ENCODE measurements at places on chromosomes 4 and X. TPM values are rescaled to one million over a fixed set of nuclear protein-coding genes. Genes with fewer than 3 reads are reported as not detected.

DNA sequence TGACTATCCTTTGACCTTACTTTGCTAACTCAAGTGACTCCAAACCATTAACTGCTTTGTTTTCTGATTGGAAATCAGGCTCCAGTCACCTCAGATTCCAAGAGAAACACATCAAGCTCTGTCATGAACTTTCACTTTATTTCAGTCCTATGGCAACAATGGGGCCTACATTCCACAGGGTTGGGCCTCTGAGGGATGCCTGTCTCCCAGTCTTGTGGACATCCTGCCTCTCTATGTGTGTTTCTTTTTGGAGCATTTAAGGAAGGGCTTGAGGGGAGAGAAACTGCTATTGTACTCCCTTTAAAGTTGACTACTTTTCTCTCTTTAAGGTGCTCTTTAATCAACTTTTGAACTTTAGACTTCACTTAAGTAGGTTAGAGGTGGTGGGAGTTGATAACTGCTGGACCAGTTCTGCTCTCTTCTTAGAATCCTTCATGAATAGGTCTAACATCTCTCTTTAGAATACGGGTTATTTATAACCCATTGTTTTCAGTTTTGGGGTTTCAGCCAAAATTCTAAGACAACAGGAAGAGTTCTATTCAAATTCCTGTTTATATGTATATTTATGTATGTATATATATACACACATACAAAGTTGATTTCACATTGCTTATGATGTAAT, 274.3 kb upstream of the NR3C2 start:
- no peak for DNase-seq

Gene TRO
- 7.5 TPM for total RNA-seq

Gene AMBN
- total RNA-seq, result not detected

DNA sequence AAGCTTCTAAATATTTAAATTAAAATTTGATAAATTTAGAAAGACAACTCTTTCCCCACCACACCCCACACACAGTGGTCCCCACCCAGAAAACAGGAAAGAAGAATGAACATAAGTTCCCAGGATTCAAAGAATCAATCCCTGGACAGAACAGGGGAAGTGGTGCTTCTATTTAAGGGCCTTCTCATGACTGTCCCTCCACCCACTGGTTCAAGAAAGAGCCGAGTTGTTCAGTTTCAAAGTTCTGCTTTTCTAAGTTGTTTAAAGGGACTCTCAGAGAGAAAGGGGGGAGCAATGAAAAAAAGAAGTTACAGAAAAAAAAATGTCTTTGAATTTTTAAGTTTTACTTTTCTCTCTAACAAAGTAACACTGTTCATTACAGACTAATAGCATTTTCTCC, 195.8 kb downstream of the PDGFC start:
- DNase-seq, result no peak

DNA sequence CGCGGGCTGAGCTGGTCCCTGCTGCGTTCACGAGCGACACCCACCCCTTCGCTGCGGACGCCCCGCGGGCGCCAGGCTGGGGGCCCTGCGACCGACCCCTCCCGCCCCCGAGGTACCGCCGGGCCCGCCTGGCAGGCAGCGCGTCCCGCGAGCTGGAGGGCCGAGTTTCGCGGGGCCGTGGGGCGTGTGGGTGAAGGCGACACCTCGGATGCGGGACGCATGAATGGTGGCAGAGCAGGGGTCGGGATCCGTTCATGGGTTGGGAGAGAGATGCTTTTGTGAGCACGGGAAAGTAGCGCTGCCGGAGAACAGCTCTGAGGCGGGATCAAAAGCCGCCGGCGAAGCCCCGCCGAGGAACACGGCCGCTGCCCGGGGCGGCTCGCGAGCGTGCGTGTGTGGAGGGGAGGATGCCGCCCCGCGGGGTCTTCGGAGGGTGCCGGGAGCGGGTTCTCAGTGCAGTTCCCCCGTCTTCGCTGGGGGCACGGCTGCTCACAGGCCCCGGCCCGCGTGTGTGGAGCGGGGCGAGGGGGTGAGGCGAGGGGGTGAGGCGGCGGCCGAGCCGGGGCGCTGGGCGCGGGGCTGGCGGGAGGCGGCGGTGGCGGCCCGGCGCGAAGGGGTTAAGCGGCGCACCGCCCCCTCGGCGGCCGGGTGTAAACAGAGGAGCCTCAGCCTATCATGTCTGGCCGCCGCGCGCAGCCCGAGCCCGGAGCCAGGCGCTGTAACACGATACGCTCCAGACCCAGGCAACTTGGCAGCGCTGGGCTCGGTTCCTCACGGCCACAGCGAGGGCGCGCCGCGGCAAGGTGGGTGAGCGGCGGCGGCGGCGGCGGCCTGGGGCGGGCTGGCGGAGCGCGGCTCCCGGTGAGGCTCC, 205.3 kb downstream of the TENM3 start:
- no peak for DNase-seq

Gene POU4F2
- not detected for total RNA-seq

Gene CT47B1
- not detected for total RNA-seq

- DNase-seq, result no peak
Measured at GRCh38 chr4:163772238-163772637, 277.7 kb downstream of the TMA16 start.

GRCh38 chrX:74318672-74319071, 14.7 kb downstream of the ZCCHC13 start:
- DNase-seq, result no peak

DNA sequence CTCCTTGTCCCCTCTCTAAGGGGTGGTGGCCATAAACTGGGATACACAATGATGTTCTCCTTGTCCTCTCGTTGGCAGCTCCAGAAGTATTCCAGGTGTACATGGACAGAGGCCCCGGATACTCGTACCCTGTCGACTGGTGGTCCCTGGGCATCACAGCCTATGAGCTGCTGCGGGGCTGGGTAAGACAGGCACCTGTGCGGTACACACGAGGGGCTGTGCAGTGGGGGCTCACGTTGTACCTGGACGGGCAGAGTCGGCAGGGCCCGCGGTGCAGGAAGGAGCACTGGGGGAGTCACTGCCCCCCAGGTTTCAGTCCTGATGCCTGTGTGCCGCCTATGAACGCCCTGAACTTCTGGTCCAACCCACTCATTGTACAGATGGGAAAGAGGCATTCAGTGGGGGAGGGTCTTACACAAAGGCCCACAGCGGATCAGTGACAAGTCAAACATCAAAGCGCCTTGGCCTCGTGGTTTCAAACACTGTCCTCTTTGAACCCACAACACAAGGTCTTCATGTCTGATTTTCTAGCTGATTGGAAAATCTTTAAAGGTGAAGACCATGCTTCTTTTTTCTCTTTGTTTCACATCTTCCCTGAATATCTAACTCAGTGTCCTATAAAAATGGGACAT, 261.6 kb downstream of the EVC2 start:
- no peak for DNase-seq

- DNase-seq, result no peak
Measured at GRCh38 chr4:6855692-6856297, 53.8 kb upstream of the TBC1D14 start.

Gene PFKFB1
- not detected for total RNA-seq

GRCh38 chrX:109826954-109827708, 94.1 kb upstream of the ACSL4 start:
- no peak for DNase-seq

Gene SORCS2
- total RNA-seq, result 10.1 TPM

Gene CT47C1
- total RNA-seq, result not detected

DNA sequence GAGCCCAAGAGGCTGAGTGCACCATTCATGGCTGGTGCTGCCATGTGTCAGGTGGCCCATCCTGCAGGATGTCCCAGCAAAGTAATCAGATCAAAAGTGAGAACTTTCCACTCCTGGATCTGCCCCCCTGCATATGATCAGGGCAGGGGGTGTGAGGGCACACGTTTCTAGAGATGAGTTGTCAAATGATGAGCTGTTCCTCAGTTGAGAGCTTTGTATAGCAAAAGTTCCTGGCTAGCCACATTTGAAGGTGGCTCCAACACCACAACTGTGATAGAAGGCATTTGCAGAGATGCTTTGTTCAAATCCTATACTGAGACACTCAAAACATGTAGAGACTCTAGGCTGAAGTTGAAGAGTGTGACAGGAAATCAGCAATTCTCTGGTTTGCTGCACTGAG, 501.8 kb downstream of the BCOR start:
- no peak for DNase-seq

- DNase-seq, result no peak
Measured at GRCh38 chrX:48894891-48895290, 2.7 kb downstream of the TIMM17B start.

- DNase-seq, result no peak
Measured at GRCh38 chrX:11472879-11473278, 179.7 kb downstream of the AMELX start.

DNA sequence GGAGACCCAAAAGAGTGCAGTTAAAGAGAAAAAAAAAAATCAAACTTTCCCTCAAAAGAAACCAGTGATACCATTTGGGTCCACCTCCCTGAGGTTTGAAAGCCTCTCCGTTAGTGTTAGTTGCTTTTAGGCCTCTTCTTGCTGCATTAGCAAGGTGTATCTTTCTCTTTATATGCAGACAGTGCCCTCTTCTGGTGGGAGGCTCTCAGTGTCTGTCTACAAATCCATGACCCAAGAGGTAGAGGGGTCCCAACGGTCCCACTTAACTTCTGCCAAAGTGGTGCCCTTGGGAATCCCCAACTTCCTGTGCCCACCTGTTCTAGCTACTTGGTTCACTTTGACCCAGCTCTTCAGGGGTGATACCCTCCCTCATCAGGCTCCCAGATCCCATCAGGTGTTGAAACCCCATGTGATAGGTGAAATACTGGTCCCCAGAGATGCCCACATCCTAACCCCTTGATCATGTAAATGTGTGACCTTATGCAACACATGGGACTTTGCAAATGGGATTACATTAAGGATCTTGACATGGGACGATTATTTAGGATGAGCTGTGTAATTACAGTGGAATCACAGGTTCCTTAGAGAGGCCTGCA, 63.7 kb upstream of the CD99 start:
- peak; percentile 82 for DNase-seq

DNA sequence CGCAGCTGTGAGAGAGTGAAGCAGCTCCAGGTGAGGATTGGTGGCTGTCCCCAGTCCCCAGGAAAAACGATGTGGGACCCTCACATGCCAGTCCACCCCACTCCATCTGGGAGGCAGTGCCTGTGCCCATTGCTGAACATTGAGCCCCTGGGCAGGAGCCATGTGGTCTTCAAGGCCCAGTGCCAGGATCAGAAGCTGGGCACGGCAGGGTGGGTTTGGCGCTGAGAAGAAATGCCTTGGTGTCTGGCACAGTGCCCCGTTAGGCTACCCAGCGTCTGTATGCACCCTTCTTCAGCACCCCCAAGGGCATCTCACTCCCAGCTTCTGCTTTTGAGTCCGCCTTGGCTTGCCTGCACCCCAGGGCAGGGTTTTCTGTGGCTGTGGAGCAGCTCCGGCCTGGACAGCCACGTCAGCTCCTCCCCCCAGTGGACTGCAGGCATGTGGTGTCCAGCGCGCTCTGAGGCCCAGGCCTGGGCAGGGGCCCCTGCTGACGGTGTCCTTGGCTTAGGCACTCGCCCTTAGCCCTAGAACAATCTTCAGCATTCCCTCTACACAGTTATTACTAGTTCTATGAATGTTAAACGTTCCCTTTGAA, 28.6 kb downstream of the RGS12 start:
- no peak for DNase-seq

Gene CLNK
- not detected for total RNA-seq

Gene DMRTC1B
- total RNA-seq, result not detected

GRCh38 chrX:53616946-53617345, 69.6 kb downstream of the HUWE1 start:
- DNase-seq, result no peak

GRCh38 chr4:119068529-119068962, 67.1 kb upstream of the MYOZ2 start:
- DNase-seq, result no peak

GRCh38 chrX:120316587-120317283, 5.5 kb upstream of the TMEM255A start:
- DNase-seq, result no peak

- DNase-seq, result no peak
Measured at GRCh38 chr4:172061204-172061603, 248.0 kb downstream of the GALNTL6 start.

DNA sequence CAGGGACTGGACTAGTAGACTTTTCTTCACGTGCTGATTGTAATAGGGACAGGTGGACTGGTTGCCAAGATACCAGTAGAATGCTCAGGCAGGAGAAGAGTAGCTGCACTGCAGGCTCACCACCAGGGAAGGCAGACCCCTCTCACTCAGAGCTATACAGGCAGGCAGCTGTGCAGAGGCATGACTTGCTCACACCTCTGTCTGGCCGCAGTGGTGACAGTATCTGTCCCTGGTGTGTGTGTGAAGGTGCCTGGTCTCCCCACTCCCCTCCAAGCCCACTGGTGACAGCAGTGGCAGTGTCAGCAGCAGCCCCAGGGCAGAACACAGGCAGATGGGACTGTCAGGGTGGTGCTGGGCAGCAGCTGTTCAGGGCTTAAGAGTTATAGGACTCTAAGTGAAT, 140.7 kb downstream of the RPS6KA6 start:
- no peak for DNase-seq

Gene HELT
- not detected for total RNA-seq

Gene NONO
- 191 TPM for total RNA-seq

Gene F8A2
- not detected for total RNA-seq

GRCh38 chr4:70954032-70954431, 39.4 kb upstream of the DCK start:
- DNase-seq, result no peak

GRCh38 chrX:16589211-16589610, 60.7 kb upstream of the S100G start:
- DNase-seq, result no peak

Gene ESX1
- not detected for total RNA-seq

DNA sequence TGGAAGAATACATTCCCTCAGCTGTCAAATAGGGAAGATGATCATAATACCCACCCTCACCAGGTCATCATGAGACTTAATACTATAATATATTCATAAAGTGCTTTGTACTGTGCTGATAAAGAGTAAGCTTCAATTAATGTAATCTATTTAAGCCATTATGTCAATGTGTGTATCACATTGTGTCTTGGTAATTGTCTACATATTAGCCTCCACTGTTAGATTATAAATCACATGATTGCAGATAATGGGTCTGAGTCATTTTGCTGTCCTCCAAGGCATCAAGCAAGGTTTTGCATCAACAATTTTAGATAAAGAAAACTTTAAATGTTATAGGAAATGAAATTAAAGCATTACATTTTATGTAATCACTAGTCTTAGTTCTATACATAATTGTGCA, 45.2 kb upstream of the CEP135 start:
- DNase-seq, result no peak

DNA sequence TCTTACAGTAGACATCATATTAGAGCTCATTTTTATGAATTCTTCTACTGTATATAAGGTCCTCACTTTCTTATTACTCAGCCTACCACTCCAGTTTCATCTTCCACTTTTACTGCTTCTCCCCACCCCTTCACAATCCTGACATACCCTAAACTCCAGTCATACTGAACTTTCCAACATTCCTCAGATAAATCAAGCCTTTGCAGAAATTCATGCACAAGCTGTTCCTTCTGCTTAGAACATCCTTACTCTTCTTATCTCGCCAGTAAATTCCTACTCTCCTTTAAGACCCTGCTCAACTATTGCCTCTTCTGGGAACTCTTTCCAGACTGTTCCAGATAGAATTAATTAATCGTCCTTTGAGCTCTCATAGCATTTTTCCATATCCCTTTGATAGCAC, 24.8 kb downstream of the RTL9 start:
- no peak for DNase-seq

- no peak for DNase-seq
Measured at GRCh38 chr4:1079711-1080265, 33.6 kb downstream of the RNF212 start.

Gene EDA2R
- 3.4 TPM for total RNA-seq

Gene GPAT3
- total RNA-seq, result 7.5 TPM

GRCh38 chr4:158858410-158859199, 89.8 kb downstream of the FNIP2 start:
- DNase-seq, result no peak
